ENCODE measurements at places on chromosomes 3 and 15. TPM values are rescaled to one million over a fixed set of nuclear protein-coding genes. Genes with fewer than 3 reads are reported as not detected.
A peak's percentile ranks its signal among the peaks of the same experiment; 100 is the strongest.

- H3K4me1 ChIP-seq, result peaks cover 8% of the 10 kb centered on the region
- no peak overlapping the region for H3K4me3 ChIP-seq
- no peak overlapping the region for H3K27ac ChIP-seq
- H3K36me3 ChIP-seq, result no peaks in the 10 kb centered on the region
- no peaks in the 10 kb centered on the region for H3K27me3 ChIP-seq
Observed at GRCh38 chr3:178588628-178589027, 52.4 kb downstream of the KCNMB2 start.

DNA sequence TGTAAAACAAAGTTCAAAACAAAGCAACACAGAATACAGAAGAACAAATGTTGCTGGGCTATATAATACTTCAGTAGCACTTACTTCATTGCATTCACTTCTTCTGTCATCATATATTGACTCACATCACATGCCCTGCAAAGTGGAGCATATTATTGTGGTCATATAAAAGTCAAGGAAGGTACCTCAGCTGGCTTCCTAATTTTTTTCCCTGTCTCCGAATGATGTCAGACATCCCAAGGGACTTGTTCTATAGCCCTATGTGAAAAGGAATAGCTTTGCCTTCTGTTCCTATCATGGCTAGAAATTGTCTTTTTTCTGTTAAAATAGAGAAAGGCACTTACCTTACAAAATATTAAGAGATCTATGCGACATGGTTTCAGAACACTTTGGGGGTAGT, 109.4 kb downstream of the LRTM1 start:
- no peak overlapping the region for H3K27ac ChIP-seq
- H3K36me3 ChIP-seq, result no peaks in the 10 kb centered on the region
- H3K4me1 ChIP-seq, result peaks cover 3% of the 10 kb centered on the region
- H3K4me3 ChIP-seq, result no peak overlapping the region
- no peak for DNase-seq
- no peaks in the 10 kb centered on the region for H3K27me3 ChIP-seq

GRCh38 chr3:8981296-8981695, 18.0 kb upstream of the RAD18 start:
- no peak for DNase-seq
- H3K4me1 ChIP-seq, result no peaks in the 10 kb centered on the region
- H3K36me3 ChIP-seq, result no peaks in the 10 kb centered on the region
- no peak overlapping the region for H3K27ac ChIP-seq

GRCh38 chr15:101641129-101641764, 10.9 kb downstream of the TM2D3 start:
- peaks cover 8% of the 10 kb centered on the region for H3K36me3 ChIP-seq
- peaks cover 6% of the 10 kb centered on the region for H3K4me1 ChIP-seq
- no peak overlapping the region for H3K4me3 ChIP-seq
- H3K27ac ChIP-seq, result no peak overlapping the region
- H3K27me3 ChIP-seq, result no peaks in the 10 kb centered on the region

- H3K4me1 ChIP-seq, result no peaks in the 10 kb centered on the region
- DNase-seq, result no peak
- H3K36me3 ChIP-seq, result peaks cover 70% of the 10 kb centered on the region
- no peaks in the 10 kb centered on the region for H3K27me3 ChIP-seq
Observed at GRCh38 chr3:149858911-149859310, 45.9 kb downstream of the RNF13 start.

DNA sequence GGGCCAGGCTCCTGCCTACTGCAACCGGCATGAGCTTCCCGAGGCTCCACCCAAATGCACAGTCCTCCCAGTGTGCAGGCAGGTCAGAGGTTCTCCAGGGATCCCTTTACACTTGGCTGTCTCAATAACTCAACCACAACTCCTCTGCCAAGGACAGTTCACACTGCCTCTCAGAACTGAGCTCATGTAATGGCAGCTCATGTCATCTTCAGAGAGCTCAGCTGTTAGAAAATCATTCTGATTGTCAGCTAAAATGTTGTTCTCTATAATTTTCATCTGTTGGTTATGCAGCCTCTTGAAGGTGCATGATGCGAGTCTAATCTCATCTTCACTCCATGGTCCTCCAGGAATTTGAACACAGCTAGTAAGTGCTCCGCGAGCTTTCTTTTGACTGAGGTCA, 76.7 kb downstream of the SST start:
- no peak for DNase-seq
- H3K27me3 ChIP-seq, result no peaks in the 10 kb centered on the region
- no peaks in the 10 kb centered on the region for H3K4me1 ChIP-seq
- no peak overlapping the region for H3K27ac ChIP-seq
- no peaks in the 10 kb centered on the region for H3K36me3 ChIP-seq
- H3K4me3 ChIP-seq, result no peak overlapping the region

- H3K27me3 ChIP-seq, result no peaks in the 10 kb centered on the region
- DNase-seq, result no peak
- peak overlapping the region; percentile 59 for H3K27ac ChIP-seq
- H3K36me3 ChIP-seq, result no peaks in the 10 kb centered on the region
Observed at GRCh38 chr3:114758831-114759699, 388.0 kb downstream of the ZBTB20 start.

DNA sequence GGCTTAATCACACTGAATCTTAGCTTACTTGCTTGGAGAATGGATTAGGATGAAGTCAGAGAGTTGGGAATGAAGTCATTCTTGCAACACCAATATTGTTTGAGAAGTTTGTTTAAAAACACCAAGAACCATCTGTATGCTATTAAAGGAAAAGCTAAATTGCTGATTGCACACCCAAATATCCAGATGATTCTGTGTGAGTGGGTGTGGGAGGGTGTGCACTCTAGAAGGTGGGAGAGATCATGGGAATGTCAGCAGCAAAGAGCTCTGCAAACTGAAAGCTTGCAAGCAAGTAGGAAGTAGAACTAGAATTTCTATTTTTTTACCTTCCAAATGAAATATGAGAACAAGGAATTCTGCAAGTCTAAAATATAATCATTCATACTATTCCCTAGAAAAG, 364.9 kb downstream of the NR2F2 start:
- no peaks in the 10 kb centered on the region for H3K36me3 ChIP-seq
- no peaks in the 10 kb centered on the region for H3K27me3 ChIP-seq
- no peak for DNase-seq
- H3K4me3 ChIP-seq, result no peak overlapping the region
- H3K4me1 ChIP-seq, result no peaks in the 10 kb centered on the region

DNA sequence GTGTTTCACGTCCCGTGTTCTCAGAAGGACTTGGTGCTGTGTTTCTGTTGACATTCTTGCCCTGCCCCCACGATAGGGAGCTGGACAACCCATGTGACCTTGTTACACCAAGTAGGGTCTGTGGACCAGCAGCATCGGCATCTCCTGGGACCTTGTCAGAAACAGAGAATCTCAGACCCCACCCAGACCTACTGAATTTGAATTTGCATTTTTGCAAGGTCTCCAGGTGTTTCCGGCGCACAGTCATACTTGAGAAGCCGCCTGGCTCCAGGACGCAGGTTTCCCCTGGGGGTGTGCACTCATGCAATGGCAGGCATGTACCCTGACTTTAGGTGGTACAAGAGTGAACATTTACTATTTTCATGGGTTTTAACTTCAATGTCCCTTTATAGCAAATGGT, 117.9 kb downstream of the TLE3 start:
- no peaks in the 10 kb centered on the region for H3K4me1 ChIP-seq
- H3K36me3 ChIP-seq, result no peaks in the 10 kb centered on the region
- H3K27ac ChIP-seq, result no peak overlapping the region
- DNase-seq, result peak; percentile 32

DNA sequence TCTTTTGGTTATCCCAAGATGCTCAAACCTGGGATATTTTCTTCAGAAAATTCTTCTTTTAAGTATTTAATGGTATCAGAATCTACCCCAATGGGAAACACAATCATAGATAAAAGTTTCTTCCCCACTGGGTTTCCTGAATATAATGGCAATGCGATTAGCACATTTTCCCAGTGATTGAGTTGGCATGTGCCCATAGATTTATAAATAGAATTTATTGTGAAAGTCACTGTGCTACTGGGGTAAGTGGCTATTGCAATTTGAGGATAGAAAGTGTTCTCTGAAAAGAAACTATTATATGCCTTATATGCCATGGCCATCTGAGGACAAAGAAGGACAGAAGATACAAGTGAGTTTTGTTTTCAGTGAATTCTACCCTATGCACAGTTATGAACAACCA, 99.0 kb upstream of the RBMS3 start:
- DNase-seq, result no peak
- no peak overlapping the region for H3K27ac ChIP-seq
- no peak overlapping the region for H3K4me3 ChIP-seq
- H3K4me1 ChIP-seq, result no peaks in the 10 kb centered on the region

DNA sequence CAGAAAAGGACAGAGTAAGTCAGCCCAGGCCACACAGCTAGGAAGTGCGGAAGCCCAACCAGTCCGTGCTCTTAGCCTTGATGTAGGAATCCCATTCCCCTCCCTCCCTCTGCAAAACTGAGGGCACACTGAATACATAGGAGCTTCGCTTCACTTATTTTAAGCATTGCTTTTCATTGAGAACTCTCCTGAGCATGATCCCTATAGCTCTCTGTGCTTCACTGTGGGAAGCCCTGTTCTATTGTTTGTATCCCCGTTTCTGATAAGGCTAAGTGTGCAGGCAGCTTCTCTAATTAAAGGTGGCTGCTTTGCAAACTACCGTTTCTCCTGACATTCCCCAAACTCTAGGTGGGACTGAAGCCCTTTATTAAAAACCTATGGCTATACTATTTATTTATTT, 29.9 kb downstream of the IL5RA start:
- no peaks in the 10 kb centered on the region for H3K4me1 ChIP-seq
- H3K27ac ChIP-seq, result no peak overlapping the region
- no peaks in the 10 kb centered on the region for H3K36me3 ChIP-seq
- no peak overlapping the region for H3K4me3 ChIP-seq
- DNase-seq, result no peak

- no peak overlapping the region for H3K4me3 ChIP-seq
- DNase-seq, result no peak
- H3K27me3 ChIP-seq, result no peaks in the 10 kb centered on the region
- H3K36me3 ChIP-seq, result peaks cover 27% of the 10 kb centered on the region
- no peak overlapping the region for H3K27ac ChIP-seq
Observed at GRCh38 chr15:76711351-76711827, 193.8 kb downstream of the SCAPER start.

DNA sequence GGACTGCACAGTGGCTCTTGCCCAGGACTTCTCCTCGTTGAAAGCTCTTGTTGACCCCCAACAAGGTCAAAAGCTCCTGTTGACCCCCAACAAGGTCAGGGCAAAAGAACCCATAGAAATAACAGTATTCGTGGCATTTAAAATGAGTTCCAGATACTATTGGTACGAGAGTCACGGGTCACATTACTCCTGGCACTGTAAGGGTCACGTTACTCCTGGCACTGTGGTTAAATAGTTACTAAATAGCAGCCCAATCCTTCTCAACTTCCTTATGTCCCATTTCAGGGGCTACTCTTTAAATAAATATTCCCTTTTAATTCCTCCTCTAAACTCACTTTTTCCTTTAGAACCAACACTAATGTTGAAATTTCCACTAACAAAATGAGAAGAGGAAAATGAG, 18.2 kb upstream of the ADCY5 start:
- H3K36me3 ChIP-seq, result no peaks in the 10 kb centered on the region
- no peak for DNase-seq
- H3K4me1 ChIP-seq, result no peaks in the 10 kb centered on the region
- H3K27ac ChIP-seq, result no peak overlapping the region
- H3K27me3 ChIP-seq, result no peaks in the 10 kb centered on the region

- H3K4me3 ChIP-seq, result no peak overlapping the region
- H3K27me3 ChIP-seq, result no peaks in the 10 kb centered on the region
- peak overlapping the region; percentile 75 for H3K27ac ChIP-seq
- no peaks in the 10 kb centered on the region for H3K4me1 ChIP-seq
Observed at GRCh38 chr15:73575636-73576247, 57.4 kb downstream of the NPTN start.

DNA sequence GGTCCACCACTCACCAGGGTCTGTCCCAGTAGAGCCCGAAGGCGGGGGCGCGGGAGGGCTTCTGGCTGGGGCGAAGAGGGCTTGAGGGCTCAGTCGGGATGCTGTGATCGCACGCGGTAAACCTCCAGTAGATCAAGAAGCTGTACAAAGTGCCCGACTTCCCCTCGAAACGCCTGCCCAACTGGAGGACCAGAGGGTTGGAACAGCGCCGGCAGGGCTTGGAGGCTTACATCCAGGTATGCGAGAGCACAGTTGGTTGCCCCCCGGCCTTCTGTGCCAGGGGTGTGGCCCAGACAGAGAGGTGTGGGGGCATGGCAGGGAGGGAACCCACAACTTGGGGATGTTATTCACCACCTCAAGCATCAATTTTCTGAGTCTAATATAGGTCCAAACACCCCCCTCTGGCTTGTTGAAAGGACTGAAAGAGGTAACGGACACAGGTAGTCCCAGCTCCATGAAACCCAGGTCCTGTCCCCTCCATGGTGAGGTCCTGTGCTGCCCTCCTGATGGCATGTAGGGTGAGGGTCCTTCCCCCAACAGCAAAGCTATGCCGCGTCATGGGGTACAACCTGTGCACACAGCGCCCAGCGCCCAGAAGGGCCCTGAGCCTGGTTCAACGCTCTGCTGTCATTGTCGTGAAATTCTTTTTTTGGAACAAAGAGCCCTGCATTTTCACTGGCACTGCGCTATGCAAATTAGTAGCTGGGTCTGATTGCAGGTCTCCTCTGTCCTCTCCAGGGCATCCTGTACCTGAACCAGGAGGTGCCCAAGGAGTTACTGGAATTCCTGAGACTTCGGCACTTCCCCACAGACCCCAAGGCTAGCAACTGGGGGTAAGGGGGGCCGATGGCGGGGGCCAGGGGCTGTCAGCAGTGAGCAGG, 1.2 kb downstream of the SNX22 start:
- H3K4me1 ChIP-seq, result peaks cover 27% of the 10 kb centered on the region
- no peak overlapping the region for H3K27ac ChIP-seq

DNA sequence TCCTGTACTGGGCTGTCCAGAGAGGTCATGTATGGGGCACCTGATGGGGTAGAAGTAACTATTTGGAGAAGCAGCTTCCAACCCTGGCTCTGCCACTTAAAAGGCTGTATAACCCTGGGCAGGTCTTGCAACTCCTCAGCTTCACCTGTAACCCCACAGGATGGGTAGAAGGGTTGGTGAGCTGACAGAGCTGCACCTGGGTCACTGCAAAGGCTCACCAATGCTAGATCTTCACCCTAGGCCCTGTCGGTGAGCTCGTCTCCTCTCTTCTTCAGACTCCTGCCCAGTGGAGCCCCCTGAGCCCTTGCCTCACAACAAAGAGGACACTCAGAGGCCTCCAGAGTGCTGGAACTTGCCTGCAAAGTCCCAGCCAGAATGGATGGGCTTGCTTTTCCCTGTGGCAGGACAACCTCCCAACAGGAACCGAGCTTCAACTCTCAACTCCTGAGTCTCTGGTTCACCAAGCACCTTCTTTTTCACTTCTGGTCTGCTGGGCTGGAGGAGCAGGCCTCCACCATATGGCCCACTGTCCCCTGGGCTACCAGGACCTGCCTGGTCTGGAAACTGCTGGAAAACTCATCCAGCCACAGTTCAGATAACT, 45.9 kb downstream of the XXYLT1 start:
- H3K36me3 ChIP-seq, result peaks cover 25% of the 10 kb centered on the region
- no peak for DNase-seq
- no peaks in the 10 kb centered on the region for H3K27me3 ChIP-seq
- peaks cover 41% of the 10 kb centered on the region for H3K4me1 ChIP-seq
- no peak overlapping the region for H3K27ac ChIP-seq

GRCh38 chr3:188649521-188649920, 495.6 kb downstream of the LPP start:
- no peak for DNase-seq
- no peak overlapping the region for H3K4me3 ChIP-seq
- no peak overlapping the region for H3K27ac ChIP-seq
- no peaks in the 10 kb centered on the region for H3K36me3 ChIP-seq
- H3K27me3 ChIP-seq, result no peaks in the 10 kb centered on the region
- peaks cover 5% of the 10 kb centered on the region for H3K4me1 ChIP-seq

The LCTL gene
- not detected for total RNA-seq

The SYNM gene
- 18.1 TPM for total RNA-seq

The ANKRD63 gene
- not detected for total RNA-seq

The KNG1 gene
- not detected for total RNA-seq

All from esophagus squamous epithelium (tissue), 5 donors.